ENCODE measurements at places on chromosomes 1 and 21.

GRCh38 chr1:206005778-206006180 lies 2.6 kb upstream of the RAB7B start:
- DNase-seq = no peak

DNA sequence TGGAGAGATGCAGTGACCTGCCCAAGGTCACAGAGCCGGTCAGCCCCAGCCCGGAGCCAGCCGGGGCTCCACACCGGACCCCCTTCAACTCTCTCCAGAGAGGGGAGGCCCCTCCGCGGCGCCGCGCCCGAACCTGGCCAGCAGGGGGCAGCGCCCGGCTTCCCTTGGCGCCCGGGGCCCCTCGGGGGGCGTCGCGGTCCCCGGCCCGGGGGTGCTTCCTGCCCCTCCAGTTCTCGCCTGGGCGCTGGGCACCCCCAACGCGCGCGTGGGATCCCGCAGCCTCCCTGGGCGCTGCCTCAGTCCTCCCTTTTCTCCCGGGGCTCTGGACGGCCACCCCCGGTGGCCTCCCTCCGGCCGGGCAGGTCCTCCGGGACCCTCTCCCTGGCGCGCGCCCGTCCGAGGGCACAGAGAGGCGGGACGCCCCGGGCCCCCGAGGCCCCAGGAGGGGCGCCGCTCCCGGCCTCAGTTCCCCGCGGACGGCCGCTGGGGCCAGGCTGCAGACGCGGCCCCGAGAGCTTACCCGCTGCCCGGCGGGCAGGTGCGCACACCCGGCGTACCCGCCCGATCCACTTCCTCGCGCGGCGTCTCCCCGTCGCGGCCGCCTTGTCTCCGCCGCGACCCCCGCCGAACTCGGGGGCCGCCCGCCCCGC lies 406 bp downstream of the HTR1D start:
- DNase-seq = no peak

DNA sequence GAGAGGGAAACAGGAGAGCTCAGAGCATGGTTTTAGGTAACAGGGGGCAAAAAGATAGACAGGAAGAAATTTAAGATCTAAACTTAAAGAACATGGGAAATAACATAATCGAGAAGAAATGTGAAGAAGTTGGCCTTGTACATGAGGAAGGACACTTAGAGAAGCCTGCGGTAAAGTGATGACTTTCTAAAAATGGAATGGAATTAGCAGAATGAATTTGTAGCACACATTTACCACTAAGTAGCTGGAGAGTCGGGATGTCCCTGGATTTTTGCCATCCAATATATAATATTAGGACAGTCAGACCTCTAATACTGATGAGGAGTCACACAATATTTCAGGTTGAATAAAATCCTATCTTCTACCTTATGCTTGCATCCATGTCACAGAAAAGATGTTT lies 77.7 kb upstream of the C1orf87 start:
- no peak for DNase-seq

DNA sequence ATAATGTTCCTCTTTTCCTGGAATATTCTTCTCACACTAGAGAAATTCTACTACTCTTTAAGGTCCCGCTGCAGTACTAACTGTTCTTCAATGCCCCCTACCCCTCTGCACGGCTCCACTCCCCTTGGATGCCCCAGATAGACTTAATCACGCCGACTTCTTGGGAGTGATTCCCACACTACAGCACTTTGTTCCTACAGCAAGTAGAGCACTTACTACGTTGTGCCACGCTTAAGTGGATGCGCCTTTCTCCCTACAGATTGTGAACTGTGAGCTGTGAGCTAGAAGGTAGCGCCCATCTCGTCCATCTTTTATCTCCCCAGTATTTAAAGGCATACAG lies 2.2 kb downstream of the ZNF436 start:
- no peak for DNase-seq

DNA sequence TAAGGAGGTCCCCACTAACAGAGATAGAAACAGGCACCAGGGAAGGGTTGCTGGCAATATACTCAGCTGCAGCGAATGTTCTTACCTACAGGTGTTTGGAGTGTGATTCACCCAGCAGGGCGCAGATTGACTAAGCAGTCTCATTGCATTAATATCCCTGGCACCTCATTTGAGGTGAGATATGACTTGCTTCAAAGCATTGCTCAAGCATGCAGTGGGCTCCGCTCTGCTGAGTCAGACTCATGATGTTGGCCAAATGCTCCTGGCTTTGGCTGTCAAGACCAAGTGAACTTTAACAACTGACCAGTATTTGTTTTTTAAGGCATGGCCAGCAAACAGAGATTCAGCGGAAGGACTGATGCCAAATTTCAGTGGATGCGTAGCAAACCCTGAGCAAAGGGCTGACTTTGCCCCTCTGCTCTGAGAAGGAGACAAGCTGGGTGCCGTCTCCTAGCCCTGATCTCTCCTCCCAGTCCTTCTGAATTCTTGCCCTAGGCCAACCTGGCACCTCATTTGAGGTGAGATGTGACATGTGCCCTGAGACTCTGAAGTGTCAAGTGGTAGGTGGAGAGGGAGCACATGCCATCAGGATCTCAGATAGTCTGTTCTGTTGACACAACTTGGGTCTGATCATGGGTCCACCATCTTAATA lies 187.1 kb upstream of the COA6 start:
- DNase-seq = peak; percentile 34

DNA sequence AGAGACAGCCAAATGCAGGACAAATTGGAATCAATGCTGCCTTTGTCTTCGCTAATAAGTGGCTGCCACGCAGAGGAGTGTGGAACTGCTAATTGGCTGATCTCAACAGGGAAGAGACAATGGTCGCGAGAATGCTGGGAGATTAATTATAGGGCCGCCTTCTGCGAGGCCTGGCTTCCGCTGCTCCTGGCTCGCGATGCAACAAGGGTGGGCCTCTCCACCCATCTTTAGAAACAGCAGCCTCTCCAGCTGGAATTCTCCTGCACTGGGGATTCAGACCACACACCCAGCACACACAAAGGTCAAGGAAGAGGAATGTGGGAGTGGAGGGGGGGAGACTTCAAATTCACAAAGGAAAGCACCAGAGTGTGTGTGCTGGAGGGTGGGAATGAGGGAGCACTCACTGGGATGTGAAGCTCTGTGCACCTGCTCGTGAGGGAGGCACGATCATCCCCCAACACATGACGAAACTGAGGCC lies 200.7 kb upstream of the GRIK3 start:
- DNase-seq = no peak

GRCh38 chr1:47662068-47662467 lies 224.2 kb downstream of the FOXD2 start:
- DNase-seq = no peak

DNA sequence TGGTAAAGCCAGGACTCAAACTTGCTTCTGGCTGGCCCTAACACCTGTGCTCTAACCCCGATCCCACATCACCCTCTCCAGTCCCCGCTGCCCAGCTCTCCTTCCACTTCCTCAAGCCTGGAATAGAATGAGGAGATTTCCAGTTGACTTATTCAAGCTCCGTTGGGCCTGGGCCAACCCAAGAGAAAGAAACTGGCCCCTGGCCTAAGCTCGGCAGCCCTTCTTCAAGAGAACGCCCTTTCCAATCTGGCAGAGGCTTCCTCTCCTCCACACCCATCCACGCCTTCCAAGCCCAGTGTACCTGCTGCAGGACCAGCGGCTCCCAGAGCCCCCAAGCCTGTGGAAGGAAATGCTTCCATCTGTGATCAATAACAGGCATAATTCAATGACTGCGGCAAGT lies 51.9 kb downstream of the LRRN2 start:
- DNase-seq = peak; percentile 29

GRCh38 chr1:80607064-80607463 lies 1193.7 kb upstream of the ADGRL2 start:
- no peak for DNase-seq

DNA sequence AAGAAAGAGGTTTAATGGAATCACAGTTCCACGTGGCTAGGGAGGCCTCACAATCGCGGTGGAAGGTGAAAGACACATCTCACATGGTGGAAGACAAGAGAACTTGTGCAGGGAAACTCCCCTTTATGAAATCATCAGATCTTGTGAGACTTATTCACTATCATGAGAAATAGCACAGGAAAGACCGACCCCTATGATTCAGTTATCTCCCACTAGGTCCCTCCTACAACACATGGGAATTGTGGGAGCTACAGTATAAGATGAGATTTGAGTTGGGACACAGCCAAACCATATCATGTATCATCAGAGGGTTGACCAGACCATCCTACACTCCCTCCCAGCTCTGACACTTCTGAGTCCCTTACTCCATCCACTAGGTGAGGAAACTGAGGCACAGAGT lies 143.9 kb upstream of the KLHDC7A start:
- DNase-seq = no peak

- no peak for DNase-seq
Measured at GRCh38 chr1:245809361-245809760, 654.6 kb downstream of the KIF26B start.

- no peak for DNase-seq
Measured at GRCh38 chr21:44085491-44086321, 21.5 kb upstream of the PWP2 start.

GRCh38 chr1:14280909-14281308 lies 317.6 kb upstream of the KAZN start:
- DNase-seq = no peak

GRCh38 chr21:42705746-42706374 lies 52.4 kb downstream of the PDE9A start:
- DNase-seq = no peak

- DNase-seq = no peak
Measured at GRCh38 chr1:24915816-24916602, 14.1 kb downstream of the RUNX3 start.

- DNase-seq = no peak
Measured at GRCh38 chr1:214321705-214322453, 40.9 kb downstream of the SMYD2 start.

- DNase-seq = no peak
Measured at GRCh38 chr1:229136822-229137221, 134.1 kb upstream of the RAB4A start.

DNA sequence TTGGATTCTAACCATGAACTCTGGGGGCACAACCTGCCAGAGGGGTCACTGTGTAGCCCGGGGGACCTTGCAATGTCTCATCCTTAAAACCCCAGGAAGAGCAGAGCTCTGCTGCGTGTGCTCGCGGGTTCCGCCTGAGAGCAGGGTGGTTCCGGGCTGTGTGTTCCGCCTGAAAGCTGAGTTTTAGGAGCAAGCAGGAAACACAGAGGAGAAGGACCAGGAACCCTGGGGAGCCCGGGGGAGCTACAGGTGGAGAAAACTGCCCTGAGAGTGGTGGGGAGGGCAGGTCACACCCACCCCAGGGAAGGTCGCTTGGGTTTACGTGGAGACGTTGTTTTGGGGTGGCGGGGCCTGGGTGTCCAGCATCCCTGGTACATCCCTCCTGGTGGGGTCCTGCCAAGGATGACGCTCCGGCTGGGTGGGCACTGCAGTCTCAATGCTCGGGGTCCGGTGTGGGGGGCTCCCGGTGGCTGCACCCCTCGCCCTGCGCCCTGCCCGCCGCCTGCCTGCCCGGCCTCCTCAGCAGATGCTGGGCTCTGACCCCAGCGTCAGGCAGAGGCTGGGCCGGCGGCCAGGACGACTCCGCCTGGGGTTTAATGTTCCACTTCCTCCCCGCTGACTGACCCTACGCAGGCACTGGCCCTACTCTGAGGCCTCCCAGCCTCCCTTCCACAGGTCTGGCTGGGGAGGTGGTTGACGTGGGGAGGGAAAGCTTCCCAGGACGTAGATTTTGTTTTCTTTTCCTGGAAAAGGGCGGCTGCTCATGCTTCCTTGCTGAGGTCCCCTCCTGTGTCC lies 17.3 kb upstream of the C1orf159 start:
- no peak for DNase-seq

GRCh38 chr1:117231748-117232373 lies 21.1 kb upstream of the VTCN1 start:
- no peak for DNase-seq

DNA sequence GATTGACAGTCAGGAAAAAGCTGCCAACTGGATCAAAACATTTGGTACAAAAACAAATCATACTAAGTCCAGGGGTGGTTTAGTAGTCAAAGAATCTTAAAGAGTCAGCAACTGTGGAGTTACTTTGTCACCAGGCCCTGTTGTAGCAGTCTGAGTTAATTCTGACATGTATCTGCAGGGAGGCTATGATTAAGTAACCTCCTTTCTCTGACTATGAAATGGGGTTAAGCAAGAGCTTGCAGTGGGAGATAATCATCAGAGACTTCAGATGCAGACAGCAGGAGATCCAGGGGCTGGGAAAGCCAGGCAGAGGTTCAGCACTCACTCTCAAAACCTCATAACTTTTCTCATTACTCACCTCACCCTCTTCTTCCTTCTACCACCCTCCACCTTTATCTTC lies 99.2 kb upstream of the BTG3 start:
- DNase-seq = no peak

- no peak for DNase-seq
Measured at GRCh38 chr1:166514067-166514466, 325.2 kb upstream of the POGK start.

DNA sequence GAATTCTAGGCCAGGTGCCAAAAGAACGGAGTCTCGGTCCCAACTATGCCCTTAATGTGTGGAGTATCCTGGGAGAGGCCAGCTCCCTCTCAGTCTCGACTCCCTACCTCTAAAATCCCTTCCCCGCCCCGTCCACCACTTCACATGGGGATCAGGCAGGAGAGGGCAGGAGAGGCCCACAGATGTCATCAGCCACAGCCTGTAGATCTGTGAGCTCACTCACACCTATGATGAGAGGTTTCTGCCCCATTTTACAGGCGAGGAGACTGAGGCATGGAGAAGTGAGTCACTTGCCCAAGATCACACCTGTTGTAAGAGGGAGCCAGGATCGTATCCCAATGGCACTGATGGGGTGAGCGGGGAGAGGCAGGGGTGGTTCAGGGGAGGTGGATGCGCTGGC lies 20.4 kb upstream of the EPHA8 start:
- DNase-seq = no peak

Data from retinal pigment epithelial cell (primary cell).